ENCODE measurements at places on chromosomes 12 and 14.

DNA sequence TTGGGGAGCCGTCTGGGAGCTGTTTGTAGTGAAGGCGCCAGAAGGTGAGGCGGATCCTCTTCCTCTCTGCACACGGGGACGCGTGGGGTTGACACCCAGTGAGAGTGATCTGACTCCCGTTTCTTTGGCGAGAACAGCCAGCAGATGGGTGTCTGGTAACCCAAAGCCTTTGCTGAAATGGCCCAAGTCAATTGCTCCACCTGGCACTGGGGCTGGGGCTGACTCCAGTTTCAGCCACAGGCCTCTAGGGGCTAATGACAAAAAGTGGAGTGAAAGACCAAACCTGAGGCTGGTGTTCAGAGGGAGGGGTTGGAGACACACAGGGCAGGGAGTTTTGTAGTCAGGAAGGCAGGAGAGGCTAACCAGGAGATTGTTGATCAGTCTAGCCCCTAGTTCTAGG is 87.0 kb downstream of the FRMD6 start:
- no peak for DNase-seq

GRCh38 chr12:50936821-50937530 is 15.4 kb upstream of the HIGD1C start:
- DNase-seq: no peak

GRCh38 chr14:73888460-73888725 is 1.7 kb downstream of the ZNF410 start:
- DNase-seq: no peak

- peak; percentile 18 for DNase-seq
Observed at GRCh38 chr12:121581686-121582429, 1.0 kb upstream of the KDM2B start.

DNA sequence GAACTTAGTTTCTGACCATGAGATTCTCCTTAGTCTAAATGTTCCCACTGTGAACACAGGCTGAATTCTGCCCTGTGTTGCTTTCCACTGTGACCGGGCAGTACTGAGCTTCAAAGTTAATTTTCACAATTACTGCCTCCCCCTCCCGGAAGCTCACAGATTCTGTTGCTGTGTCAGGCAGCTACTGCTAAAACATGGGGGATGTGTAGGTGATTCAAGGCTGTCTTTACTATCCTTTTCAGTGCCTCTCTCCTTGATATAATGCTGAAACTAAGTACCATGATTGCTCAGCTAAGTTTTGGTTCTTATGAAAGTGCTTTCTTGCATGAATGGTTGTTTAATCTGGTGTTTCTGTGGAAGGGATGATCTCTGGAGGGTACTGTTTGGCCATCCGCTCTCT is 428.3 kb upstream of the NOVA1 start:
- DNase-seq: no peak

DNA sequence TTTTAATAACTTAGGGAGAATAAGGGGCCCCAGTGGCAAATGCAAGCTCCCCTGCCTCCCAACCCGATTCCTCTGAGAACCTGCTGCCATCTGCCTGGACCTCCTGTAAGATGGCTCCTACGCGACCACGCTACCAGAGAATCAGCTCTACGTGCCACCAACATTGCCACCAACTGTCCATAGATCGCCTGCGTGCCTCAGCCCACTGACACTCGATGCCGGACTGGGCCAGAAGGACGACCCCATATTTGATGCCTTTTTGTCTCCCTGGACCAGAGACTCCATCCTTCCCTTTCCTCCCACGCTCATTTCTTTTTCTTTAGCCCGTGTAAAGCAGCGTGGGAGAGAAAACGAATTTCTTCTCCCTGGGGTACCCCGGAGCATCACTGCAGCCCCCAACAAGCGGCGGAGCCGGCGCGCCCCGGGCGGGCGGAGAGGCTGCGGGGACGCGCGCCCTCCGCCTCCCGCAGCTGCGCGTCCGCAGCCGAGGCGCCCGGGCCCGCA is 565 bp upstream of the KLHL42 start:
- DNase-seq: peak; percentile 29

GRCh38 chr12:116466536-116466935 is 92.6 kb upstream of the MAP1LC3B2 start:
- no peak for DNase-seq

GRCh38 chr12:52046859-52047258 is 4.4 kb upstream of the NR4A1 start:
- DNase-seq: no peak

- DNase-seq: no peak
Observed at GRCh38 chr14:74712499-74713394, at the start of the genes AREL1 and FCF1. Gene AREL1, minus strand, starts transcription at chr14:74713080. Its CDS starts 27,465 bp downstream, at chr14:74685615. Gene FCF1, plus strand, starts transcription at chr14:74713144. Its CDS starts 54 bp downstream, at chr14:74713198.

DNA sequence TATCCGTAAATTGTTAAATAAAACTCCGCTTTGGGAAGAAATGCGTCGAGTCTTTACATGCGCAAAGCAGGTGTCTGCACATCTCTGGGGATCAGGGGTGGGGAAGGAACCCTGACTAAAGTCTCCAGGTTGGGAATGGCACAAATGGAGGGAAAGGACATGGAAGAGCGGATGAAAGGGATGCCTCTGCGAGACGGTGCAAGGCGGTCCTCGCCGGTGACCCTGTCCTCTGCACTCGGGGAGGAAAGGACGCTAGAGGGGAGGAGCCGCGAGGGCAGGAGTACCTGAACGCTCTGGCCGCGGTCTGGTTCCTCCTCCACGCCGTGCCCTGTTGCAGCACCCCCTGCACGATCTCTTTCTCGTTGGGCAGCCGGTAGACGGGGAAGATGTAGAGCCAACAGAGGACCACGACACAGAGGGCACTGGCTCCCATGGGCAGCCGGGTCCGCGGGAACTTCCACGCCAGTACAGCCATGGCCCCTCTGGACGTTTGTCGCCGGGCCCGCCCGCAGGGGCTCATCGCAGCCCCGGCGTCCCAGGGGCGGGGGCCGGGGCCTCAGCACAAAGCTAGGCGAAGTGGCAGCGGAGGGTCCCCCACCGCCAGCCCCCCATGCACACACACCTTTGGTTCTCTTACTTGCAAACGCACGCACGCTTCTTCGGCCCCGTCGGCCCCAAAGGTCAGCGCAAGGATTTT is 646 bp downstream of the ST8SIA1 start:
- DNase-seq: no peak

DNA sequence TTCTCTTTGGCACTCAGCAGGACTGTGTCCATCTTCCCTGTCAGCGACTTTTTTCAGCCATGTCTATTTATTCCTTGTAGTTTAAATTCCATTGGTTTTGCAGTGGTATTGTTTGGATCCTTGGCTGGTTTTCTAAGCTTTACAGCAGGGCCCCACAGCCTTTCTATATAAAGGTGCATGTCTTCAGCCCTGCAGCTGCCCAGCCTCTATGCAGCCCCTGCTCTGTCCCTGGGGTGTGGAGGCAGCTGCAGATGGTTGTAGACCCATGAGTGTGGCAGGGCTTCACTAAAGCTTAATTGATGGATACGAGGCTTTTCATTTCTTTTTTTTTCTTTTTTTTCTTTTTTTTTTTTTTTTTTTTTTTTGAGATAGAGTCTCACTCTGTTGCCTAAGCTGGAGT is 29.7 kb downstream of the SFSWAP start:
- DNase-seq: no peak

GRCh38 chr12:6264402-6265037 is 46.0 kb upstream of the PLEKHG6 start:
- no peak for DNase-seq

DNA sequence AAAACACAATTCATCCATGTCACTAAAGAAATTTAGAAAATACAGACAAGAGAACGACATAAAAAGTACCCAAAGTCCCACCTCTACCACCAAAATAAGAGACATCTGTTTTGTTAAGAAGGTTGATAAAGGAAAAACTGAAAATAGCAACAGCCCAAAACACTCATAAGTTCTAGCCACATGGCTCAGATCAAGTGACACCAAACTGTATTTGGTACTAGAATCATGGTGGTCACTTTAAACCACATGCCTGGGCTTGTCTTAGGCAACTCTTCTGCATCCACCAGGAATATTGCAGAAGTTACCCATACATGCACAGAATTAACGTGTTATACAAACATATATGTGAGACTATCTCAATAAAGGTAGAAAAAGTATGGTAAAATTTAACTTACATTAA is 78.2 kb upstream of the GTF2A1 start:
- no peak for DNase-seq

- no peak for DNase-seq
Observed at GRCh38 chr12:59113831-59114615, 193.7 kb upstream of the LRIG3 start.

DNA sequence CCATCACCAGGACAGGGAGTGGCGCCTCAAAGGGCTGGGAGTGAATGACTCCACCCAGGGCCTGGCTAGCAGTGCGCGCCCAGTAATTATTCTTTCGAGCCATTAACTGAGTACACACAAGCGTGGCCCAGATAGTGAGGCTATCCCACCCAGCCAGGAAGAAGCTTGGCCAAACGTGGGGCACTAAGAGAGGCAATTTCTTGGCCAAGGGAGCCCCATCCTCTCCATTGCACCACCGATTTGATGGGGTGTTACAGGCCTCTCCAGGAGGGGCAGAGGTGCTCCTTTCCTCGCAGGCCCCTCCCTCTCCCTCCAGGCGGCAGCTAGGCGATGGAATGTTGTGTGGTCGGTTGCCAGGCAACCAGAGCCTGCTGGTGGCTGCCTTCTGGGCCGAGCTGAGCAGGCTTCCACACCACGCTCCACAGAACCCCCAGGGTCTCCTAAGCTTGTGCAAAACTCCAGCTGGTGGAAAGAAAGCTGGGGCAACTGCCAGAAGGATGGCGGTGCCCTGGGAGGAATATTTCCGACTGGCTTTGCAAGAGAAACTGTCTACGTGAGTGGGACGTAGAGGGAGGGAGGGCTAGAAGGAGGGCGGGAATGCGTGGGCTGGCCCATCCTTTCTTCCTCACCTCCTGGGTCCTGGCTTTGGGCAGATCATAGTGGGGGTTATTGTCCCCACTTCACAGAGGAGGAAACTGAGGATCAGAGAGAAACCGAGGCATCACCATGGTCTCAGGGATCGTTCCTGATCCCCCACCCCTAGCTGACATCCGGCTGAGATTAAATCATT is at the start of gene CFAP73:
TSS of gene CFAP73 (plus strand) at position 364 of the 790 bp plus-strand sequence. CDS start at position 498, 134 bp downstream.
- DNase-seq: no peak

GRCh38 chr12:12776261-12776660 is 9.2 kb upstream of the APOLD1 start:
- no peak for DNase-seq

DNA sequence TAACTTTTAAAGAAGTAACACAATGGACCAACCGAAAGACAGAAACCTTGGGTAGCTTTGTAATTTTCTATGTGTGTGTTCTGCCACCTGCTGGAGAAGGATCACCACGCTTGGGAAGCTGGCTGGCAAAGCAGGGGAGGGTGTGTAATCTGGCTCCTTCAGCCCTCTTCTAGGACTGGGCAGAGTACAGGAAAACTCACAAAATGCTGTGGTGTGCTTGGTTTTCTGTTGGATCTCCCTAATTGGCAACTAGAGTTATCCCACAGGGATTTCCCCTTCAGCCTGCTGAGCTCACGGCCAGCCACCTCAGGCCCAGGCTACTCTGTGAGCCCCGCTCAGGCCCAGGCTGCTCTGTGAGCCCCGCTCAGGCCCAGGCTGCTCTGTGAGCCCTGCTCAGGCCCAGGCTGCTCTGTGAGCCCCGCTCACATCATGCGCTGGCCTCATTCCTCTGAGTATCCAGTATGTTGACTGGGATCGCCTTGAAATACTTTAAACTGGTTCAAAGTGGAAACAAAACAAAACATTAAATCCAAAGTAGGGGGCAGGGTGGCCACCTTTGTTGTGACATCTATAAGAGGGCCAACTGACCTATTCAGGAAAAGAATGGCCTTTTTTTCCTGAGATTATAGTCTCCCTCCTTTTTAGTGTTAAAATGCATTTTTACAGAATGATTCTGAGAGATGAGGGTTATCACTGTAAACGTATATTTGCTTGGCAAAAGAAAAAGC is 52.0 kb upstream of the RNU6-8 start:
- DNase-seq: peak; percentile 62

DNA sequence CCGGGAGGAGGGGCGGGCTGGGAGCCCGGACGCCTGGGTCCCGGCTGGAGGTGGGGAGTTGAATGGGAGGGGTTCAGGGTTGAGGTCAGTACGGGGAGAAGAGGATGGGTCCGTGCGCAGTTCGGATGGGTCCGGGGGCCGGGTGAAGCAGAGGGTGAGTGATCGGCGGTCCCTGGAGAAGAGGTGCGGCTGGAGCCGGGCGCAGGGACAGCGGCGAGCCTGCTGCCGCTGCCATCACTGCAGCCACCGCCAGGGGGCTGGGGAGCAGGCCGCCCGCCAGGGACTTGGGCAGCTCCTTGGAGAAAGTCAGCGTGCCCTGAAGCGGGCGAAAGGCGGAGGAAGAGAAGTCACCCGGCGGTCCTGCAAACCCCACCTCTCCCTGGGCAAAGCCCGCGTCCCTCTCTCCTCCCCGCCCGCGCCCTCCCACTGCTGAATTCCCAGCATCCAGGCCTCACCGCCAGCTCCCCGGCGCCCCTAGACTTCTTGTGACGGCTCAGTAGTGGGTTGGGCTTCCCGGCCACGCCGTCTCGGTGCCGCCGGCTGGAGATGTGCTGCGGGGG is 6.0 kb upstream of the GPR84 start:
- DNase-seq: no peak

GRCh38 chr14:73026243-73026844 is 562 bp downstream of the ZFYVE1 start:
- no peak for DNase-seq

GRCh38 chr12:6396031-6396430 is 12.1 kb downstream of the LTBR start:
- no peak for DNase-seq

DNA sequence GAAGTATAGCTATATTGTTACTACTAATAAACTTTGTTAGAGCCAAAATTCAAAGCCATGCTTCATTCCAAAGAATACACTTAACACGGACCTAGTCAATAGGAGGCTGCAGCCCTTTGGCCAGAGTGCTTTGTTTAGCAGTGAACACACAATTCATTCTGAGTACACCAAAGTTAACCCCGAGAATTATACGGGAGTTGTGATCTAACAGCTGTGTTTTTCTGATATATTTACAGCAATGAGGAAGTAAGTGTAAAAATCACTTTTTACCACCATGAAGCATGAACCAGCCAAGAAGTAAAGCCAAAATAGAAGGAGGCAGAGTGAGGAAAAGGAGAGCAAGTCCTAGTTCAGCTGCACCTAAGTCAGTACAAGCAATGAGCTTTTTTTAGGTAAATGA is 156.8 kb upstream of the PDE3A start:
- no peak for DNase-seq

DNA sequence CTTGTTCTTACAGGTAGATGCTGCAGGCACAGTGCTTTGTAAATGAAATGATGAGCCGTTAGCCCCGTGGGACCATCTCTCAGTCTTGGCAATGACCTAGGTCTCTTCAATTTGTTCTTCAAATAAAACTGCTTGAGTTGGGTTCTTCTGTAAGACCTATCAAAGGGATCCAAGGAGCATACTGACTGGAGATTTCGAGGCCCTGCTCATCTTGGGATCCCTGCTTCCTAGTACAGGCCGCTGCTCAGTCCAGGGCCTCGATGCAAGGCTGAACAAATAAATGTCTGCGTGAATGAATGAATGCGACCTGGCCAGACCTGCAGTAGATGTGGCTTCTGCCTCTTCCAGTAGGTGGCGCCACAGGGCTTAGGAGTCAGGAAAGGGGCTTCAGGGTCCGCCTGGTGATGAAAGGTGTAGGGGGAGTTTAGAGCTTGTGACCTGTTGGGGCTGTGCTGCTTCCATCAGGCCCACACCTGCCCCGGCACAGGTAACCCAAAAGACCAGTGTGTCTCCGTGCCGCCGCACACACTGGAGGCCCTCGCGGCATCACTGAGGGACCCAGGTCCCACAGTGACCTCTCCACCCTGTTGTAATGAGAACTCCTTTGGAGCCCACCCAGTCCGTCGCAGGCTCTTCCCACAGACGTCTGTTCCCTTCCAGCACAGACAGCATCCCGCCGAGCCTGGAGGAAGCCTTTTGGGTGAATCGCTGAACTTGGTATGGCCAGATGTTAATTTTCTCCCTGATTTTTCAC is 4.4 kb downstream of the CACNA1C start:
- peak; percentile 12 for DNase-seq

GRCh38 chr12:101823039-101823438 is 7.7 kb downstream of the GNPTAB start:
- DNase-seq: no peak
